ENCODE measurements at places on chromosomes 3 and 15.
A peak's percentile ranks its signal among the peaks of the same experiment; 100 is the strongest.

DNA sequence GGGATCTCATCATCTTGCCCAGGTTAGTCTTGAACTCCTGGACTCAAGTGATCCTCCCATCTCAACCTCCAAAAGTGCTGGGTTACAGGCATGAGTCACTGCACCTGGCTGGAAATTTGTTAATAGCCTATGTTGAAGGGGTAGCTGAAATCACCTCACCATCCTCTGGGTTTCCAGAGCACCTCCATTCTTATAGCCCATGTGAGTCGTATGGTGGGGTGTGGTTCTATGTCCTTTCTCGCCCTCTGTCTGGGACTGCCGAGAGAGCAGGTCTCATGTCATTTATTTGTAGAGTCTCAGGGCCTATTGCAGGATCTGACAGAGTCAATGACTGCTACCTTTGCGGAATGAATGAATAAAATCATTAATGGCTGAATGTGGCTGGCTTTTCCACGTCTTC lies 20.9 kb downstream of the CEMIP start:
- no peak for DNase-seq

DNA sequence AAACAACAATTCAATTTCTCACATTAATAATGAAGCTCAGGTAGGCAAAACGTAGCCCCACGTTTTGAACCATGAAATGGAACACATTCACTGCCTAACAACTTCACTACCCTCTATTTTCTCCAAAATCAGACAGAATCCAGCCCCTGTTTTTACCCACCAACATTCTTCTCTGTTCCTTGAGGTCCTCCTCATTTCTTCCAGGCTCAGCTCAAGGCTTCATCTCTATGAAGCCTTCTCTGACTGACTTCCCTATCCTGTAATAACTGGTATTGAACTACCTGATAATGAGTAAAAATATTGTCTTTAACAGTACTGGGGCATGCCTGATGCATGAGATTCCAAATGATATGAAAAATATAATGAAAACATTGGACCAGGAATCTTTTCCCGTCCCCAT lies 2.2 kb downstream of the TFRC start:
- DNase-seq: no peak

DNA sequence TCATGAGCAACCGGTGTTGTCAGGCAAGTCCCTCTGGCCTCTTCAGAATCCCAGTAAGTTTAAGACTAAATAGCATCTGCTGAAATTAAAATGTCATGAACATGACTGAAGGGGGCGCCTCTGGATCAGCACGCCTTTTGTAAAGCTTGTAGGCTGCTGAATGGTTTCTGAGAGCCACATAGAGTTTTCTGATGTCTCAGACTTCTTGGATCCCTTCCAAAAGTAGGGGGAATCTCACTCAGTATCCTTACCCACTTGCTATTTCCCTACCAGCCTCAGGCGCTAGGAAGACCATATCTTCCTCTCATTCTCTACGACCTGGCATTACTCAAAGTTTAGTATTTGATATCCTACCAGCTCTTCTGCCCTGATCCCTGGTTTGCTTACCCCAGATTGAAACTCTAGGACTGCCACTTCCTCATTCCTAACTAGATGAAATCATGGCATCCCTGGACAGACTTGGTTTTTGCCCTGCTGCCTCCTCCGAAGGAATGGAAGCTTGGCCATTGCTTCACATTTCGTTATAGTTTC lies 62.7 kb upstream of the CD47 start:
- peak; percentile 8 for DNase-seq

DNA sequence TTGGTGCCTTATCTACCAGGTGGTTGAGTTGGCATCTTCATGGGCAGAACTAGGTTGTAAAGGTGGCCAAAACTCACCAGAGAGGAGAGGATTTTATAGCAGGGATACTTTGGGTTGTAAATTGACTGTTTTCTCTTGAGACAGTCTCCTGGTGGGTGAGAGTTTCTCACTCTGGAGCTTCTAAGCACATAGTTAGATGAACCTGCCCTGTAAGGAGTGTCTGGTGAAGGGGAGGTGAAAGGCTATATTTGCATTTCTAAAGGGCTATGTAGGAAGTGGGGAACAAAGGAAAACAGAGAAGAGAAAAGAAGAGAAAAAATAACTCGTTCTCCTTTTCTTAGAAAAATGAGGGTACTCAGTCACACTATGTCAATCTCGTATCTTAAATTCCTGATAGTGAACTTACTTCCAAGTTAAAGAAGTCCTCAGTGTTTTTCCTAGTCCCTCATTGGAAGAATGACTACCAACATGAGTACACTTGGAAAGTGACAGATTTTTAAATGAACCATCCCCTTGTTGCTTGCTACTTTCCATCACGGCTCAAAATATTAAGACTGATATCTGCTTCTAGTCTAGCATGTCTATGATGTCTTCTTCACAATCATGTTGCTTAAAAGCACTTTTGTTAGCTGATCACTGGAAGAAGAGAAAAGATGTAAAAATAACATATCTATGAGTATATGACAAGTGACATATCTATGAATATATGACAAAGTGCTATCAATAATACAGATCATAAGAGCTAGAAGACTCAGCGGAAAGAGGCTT lies 113.8 kb upstream of the P2RY1 start:
- DNase-seq: no peak

DNA sequence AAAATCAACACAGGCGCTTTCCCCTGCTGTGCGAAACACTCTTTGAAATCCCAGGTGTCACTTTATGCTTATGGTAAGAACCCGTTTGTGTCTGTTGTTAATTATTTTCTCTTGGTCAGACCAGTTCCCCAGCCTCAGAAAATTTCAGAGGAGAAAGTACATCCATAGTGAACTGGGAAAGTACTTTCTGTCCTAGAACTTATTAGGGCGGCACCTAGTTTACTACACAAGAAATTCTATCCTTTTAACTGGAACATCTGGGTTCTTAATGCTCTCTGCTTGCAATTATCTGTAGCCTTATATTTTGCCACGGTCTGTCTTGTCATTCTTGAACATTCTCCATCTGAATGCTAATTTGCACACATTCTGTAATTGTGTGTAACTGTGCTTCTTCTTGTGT lies 215.0 kb downstream of the PTPRG start:
- no peak for DNase-seq

- DNase-seq: no peak
These were observed 27.5 kb upstream of the CFAP161 start for GRCh38 chr15:81106560-81106959.

DNA sequence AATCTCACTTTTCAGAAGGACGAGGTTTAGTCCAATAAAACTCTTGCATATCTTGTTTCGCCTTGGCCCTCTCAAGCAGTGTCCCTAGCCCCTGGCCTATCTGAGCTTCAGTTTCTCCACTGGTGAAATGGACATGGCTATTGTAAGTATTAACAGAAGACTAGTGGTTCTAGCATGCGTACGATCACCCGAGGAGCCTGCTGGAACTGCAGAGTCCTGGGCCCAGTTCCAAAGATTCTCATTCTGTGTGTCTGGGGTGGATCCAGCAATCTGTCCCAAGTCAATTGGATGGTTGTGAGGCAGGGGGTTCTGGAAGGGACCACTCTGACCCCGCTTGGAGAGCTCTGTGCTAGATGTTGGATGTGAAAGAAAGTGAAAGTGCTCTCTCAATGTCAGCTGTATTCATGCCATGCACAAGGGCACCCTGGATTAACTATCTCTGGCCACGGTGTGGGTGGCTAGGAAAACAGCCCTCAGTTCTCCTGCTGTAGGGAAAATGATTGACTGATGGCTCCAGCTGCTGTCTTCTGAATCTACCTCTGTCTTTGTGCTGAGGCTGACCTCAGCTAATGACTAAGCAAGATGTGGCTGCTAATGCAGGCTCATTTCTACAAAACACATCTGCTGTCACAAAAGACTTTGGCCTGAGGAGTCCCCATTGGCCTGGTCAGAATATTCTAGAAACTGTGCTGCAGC lies 1.9 kb upstream of the PLA1A start:
- DNase-seq: no peak

DNA sequence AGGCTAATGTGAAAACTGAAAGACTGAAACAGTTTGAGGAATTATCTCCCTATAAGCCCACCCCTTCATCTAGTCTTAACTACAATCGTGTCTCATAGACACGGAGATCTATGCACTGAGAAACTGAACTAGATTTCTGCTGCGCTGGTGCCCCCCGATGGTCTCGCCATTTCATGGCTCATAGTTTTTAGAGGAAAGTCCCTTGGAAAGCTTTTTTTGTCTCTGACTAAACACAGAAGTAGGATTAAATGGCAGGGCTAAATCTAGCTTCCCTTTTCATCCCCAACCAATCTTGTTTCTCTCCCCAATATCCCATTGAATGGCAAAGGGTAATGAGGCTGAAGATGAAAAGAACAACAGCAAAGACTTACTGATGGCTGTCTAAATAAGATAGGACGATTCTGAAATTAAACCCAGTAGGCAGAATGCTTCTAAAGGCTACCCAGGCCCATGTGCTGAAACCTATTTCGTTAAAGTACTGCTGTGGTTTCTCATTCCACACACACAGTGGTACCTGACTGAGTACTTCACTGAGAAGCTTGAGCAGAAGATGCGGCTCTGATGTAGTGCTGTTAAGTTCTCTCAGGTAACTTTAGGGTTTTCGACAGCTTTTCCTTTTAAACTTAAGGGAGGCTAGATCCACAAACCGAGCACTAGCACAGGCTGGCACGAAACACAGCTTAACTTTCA lies 142.7 kb downstream of the GADL1 start:
- peak; percentile 35 for DNase-seq

DNA sequence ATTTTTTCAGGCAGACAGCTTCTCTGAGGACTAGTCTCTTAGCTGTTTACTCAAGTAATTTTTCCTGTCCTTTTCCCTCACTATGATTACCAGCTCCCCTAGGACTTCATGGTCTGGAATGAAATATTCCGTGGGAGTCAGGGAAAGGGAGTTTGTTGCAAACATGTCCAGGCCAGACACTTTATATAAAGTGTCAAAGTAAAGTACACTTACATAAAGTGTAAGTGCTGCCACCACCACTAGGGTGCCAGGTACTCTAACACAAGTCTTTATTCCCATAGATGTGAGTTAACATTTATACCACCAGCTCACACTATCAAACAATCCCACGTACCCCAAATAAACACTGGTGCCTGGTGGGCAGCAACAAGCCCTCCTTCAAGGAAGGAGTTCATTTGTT lies 179.8 kb downstream of the SNRPN start:
- no peak for DNase-seq

DNA sequence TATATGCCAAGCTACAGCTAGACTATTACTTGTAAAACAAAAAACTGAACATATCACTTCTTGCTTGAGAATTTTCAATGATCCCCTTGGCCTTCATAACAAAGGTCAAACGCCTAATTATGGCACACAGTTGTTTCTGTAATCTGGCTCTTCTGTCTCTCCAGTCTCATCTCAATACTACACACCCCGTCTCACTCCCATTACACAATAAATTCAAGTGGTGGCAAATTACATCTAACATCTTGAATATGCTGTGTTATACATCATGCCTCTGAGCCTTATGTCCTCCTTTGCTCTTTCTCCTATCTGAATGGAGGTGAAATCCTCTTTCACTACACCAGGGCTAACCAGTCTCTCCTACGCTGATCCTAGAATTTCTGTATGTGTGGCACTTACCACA lies 140.4 kb downstream of the TBL1XR1 start:
- DNase-seq: no peak

GRCh38 chr15:73386886-73387506 lies 18.2 kb upstream of the HCN4 start:
- DNase-seq: no peak

DNA sequence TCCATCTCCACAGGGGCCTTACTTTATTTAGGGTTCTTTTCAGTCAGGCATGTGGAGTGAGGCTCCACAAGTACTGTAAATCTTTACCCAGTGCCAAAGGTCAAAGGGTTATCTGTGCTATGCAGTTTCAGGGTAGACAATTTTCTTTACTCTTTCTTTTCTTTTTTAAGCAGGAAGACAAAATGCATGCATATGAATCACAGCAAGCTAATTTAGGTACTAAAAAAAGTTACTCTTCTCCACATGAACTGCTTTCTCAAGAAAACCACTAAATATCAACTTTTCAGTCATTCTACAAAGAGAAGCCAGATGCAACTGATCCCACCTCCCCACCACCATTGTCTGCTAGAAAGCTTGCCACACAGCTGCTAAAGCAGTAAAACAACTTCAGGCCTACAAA lies 73.3 kb upstream of the PYGO1 start:
- DNase-seq: no peak

DNA sequence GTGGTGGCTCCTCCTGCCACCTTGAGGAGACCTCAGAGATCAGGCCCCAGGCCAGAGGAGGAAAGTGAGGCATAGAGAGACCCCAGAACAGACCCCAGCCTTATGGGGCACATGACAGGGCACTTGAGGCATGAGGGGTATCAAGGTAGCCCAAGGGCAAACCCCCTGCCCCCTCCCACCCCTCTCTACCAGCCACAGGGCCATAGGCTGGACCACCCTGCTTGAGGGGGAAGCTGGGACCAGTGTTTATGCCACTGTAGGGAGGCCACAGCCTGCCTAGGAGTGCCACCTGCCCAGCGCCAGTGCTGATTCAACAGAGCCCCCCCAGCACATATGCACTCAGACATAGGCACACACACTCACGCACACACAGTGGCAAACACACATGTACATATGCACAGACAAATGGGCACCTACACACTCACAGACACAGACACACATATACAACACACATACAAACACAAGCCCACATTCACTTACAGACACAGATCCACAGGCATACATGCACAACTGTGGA lies 10.3 kb downstream of the MYL3 start:
- DNase-seq: no peak

GRCh38 chr3:123169492-123169929 lies 32.2 kb upstream of the SEC22A start:
- DNase-seq: no peak

- DNase-seq: no peak
These were observed 12.6 kb downstream of the DUSP7 start for GRCh38 chr3:52043750-52044149.

- no peak for DNase-seq
These were observed 29.0 kb downstream of the ADIPOQ start for GRCh38 chr3:186871403-186871924.

DNA sequence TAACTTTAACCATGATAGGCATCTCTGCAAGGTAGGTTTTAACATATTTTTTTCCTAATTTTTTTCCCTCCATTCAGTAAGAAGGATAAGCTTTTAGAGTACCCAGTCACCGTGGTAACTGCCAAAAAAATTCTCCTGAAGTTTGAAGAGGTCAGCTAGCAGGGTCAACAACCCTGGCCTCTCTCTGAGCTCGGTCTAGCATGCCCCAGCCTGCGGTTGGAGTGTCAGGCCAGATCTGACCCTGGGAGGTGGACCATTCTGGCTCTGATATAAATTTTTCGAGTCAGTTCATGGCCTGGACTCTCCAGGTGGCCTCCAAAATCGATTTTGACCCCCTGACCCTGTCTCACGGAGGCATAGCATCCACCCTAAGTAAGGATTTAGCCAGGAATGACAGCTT lies 29.7 kb downstream of the SOX2 start:
- no peak for DNase-seq

DNA sequence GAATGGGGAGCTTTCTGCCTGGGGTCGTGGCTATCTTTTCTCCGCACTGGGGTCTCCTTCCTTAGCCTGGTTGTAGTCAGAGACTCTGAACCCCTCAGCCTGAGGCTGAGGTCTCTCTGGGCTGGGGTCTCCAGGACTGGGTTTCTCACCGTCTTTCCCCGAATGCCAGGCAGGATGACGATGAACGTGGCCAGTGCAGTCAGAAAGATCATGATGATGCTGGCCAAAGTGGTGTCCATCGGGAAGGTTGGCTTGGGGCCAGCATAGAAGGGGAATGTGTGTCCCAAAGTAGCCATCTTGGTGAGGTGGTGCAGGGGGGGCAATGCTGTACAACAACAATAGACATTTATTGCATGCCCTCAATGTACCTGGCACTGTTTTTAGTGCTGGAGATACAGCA lies 7.0 kb downstream of the DUOXA1 start:
- no peak for DNase-seq

Data from activated CD8-positive, alpha-beta memory T cell treated with anti-CD3 and anti-CD28 coated beads for 1 hour (primary cell).